Activated naive CD8-positive, alpha-beta T cell treated with anti-CD3 and anti-CD28 coated beads, Interleukin-2, amount 10 ng/mL, durations not matched to agents 7 days and 5 days (primary cell): ENCODE measurements at places on chromosomes 7 and 10. TPM values are rescaled to one million over a fixed set of nuclear protein-coding genes. Genes with fewer than 3 reads are reported as not detected.

DNA sequence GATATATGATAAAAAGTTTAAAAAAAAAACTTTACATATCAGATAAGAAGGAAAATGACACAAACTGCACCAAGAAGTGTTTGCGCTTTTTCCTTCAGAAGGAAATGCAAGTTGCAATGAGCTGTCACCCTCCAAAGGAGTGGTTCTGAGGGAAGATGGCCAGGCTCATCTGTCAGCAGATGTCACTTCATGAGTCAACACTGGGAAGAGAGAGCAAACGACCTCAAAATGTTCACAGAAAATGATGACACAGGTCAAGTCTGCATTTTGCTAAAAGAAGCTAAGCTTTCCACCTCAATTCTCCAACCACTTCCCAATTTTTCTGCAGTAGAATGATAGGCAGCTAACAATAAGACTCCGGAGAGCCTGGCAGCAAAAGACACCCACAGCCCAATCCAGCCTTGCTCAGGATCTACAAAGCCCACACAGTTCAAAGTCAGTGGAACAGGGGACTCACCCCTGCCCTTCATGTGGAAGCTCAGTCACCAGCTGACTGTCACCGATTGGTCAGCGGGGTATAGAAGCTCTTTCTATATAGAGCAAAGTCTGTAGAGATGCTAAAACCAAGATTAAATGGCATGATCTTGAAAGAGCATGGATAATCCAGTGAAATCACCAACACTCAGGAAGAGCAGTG is 155.1 kb upstream of the NEBL start:
- DNase-seq: no peak

GRCh38 chr10:43824934-43825333 is 176.3 kb upstream of the ZNF32 start:
- no peak for DNase-seq

DNA sequence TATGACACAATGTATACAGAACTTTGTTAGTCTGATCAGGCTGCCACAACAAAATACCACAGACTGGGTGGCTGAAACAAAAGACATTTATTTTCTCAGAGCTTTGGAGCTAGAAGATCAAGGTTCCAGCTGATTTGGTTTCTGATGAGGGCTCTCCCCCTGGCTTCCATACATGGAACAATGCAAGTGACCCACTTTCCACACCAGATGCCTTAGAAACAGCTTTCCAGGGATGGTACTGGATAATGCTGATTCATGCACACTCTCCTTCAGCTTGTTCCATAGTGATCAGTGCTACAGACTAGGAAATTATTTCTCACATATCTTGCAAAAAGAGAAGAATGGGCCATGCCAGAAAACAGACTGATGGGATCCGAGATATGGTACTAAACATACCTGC is 1274.9 kb upstream of the SORCS1 start:
- no peak for DNase-seq

DNA sequence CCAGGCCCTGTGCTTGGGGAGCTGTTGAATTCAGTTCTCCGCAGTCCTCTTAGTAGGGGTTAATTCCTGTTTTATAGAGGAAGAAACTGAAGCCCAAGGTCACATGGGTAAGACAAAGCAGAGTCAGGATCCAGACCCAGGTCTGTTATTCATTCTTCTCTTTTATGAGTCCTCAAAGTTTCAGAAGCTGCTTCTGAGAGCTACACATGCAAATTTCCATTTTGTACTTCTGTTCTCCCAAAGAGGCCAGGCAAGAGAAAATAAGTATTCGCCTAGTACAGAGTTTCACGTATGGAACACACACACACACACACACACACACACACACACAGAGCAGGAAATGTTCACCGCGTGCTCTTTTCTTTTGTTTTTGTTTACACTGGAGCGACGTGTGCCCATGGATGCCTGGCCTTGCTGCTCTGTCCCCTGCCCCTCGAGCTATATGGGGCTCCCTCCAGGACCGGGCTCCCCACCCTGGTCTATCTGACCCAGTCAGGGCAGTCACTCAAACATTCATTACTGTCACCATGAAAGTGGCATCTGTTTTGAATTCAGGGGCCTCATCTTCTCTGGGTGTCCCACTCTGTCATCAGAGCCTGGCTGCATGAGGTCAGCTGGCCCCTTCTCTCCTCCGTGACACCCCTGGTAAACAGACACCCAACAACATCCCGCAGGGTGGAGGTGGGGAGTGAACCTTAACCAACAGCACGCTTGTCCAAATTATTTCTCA is 84.4 kb downstream of the TNS3 start:
- no peak for DNase-seq

DNA sequence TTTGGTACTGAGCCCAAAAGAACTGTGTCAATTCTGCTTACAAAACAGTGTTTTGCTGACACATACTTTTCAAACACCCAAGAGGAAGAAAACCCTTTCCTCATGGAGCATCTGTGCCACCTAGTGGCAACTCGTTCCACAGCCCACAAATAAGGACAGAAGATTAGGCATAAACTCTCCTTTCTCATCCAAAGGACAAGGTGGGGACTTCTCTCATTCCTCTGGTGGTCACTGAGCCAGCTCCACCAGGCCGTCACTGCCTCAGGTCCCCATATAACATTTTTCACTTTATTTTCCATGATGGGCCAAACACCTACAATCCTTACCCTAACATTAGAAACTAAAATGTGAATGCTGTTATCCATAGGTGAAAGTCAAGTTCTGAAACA is 76.9 kb downstream of the RNF216 start:
- DNase-seq: peak; percentile 64

DNA sequence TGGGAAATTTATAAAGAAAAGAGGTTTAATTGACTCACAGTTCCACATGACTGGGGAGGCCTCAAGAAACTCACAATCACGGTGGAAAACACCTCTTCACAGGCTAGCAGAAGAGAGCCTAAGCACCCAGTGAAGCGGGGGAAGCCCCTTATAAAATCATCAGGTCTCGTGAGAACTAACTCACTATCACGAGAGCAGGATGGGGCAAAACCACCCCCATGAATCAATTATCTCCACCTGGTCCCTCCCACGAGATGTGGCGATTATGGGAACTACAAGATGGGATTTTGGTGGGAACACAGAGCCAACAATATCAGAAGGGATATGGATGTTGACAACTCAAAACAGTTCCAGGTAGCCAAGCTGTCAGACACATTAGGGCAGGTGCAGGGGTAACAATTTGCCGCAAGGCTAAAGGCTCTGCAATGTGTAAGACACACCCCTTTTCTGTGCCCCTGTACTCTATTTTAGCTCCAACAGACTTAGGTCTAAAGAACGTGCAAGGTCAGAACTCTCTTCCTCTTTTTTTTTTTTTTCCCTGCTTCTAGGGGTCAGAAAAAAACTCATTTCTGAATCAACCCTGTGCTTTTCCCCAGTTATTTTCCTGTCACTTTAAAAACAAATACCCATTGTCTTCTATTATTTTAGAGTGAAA is 30.7 kb upstream of the RBM20 start:
- no peak for DNase-seq

DNA sequence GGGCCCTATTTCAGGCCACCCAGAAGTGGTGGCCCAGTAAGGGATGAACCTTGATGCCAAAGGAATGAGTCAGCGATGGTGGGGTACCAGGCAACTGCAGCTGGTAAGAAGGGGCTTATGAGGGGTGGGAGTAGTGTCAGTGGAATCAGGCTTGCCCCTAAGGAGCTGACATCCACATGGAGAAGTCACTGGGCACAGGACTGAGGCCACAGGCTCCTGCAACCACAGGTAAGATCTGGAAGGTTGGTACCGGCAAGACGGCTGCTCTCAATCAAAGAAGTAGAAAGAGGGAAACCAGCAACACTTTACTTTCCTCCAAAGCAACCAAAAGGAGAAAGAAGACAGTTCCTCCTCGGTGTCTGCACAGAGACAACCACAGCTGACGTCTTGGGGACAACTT is 2.5 kb downstream of the GCK start:
- no peak for DNase-seq

DNA sequence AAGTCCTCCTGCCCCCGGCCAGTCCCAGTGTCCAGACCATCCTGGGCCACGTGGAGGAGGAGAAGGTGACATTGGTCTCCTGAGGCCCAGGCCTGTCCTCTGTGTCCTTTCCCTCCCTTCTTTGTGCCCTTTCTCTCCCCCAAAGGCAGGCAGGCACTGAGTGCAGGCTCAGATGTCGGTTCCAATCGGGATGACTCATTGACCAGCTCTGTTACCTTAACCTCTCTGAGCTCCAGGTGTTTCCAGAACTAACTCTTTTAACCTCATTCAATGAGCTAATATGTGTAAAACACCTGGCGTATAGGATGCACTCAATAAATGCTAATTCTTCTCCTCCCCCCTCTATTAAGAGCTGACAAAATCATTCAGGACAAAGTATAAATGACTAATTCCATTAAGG is 25.7 kb downstream of the MACROH2A2 start:
- no peak for DNase-seq

GRCh38 chr7:106524690-106525059 is 136.3 kb downstream of the CCDC71L start:
- no peak for DNase-seq

GRCh38 chr10:82826132-82826531 is 951.1 kb downstream of the NRG3 start:
- DNase-seq: no peak

DNA sequence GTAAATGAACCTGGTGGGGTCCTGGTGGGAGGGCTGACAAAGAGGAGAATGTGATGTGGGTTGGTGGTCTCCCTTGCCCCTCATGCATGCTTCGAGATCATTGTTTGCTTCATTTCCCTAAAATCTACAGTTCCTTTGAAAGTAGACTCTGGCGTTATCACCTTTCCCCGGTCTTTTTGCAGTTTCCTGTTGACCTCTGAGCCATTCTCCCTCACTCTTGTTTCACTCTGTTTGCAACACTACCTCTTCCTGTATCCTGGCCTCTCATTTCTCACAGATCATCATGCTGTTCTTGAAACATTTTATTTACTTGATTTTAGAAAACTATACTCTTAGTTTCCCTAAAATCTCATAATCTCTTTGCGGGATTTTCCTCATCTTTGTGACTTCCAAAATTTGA is 179.8 kb downstream of the WNT2 start:
- DNase-seq: no peak

DNA sequence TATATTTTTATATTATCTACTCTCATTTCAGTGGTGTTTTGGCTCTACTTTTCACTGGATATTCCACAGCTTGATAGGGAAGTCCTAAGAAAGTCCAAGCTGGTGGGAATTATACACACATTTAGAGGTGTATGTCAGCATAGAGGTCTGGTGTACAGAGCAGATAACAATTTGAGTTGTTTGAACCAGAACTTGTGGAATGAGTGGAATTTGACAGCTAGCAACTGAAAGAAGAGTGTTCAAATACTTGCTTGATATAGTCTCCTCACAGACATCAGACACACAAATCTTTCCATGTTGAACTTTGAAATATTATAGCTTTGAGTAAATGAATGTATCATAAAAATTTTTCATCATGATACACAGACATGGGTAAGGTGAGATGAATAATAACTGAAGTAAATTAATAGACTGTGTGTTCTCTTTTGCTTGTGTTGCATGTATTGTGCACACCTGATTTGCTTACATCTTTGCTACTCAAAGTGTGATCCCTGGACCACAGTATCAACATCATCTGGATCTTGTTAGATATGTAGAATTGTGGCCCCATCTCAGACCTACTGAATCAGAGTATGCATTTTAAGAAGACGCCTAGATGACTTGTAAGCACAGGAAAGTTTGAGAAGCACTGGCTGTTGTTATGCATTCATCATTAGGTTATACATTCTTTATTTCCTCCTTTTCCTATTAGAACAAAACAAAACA is 91.5 kb downstream of the ABCA13 start:
- no peak for DNase-seq

GRCh38 chr7:22356701-22357310 is at the start of gene RAPGEF5:
TSS of gene RAPGEF5 (minus strand) at chr7:22357154. CDS start at chr7:22357060, 94 bp downstream.
- DNase-seq: peak; percentile 37

DNA sequence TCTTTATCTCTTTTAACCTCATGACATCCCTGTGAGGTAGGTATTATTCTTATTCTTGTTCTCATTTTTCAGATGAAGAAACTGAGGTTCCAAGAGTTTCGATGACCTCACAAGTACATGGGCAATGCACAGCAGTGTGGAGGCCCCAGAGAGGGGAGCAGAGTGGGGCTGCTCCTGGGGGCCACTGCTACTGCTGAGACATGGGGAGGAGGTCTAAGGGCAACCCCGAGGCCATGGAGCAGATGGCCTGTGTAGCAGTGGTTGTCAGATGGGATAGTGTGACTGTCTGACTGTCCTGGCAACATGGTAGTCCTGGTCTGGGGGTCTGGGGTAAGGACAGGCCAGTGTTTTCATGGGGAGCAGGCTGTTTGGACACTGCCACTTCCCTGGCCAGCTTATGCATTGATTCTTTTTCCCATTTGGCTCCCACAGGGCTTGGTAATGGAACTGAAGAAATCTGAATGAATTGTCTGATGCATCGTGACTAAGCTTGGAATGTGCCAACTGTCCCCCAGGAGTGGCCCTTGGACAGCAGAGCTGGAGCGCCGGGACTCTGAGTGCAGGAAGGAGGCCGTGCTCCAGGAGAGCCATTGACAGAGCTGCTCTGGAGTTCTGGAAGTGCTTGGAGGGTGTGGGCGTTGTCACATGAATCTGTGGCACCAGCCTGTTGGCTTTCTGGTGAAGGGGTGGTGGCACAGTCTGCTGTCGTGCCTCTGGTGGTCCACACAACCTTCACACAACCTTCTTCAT is 40.9 kb downstream of the ADRA2A start:
- no peak for DNase-seq

DNA sequence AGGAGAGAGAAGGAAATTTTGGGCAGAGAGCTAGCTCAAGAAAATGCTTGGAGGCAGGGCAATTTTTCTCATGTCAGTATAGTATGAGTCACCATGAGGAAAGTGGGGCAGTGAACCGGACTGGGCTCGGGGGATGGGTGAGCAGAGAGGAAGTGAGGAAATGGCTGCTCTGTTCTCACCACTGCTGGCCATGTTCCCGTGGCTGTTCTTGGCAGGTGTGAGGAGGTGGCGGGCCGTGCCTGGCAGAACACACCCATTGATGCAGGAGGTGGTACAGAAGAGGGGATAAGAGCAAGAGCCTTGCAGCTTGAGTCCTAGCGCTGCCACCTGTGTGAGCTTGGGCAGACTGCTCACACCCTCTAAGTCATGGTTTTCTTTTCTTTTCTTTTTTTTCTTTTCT is 304.4 kb upstream of the LYZL1 start:
- no peak for DNase-seq

Gene LRRC17
- total RNA-seq: not detected

Gene ANXA8
- not detected for total RNA-seq

Gene DPYSL4
- 5.2 TPM for total RNA-seq

Gene ST8SIA6
- total RNA-seq: 0.34 TPM

Gene PTPRN2
- total RNA-seq: 4.9 TPM

Gene TRIM50
- not detected for total RNA-seq

Gene HOXA2
- not detected for total RNA-seq

Gene MYPN
- not detected for total RNA-seq

Gene HOXA7
- not detected for total RNA-seq

Gene PODXL
- total RNA-seq: 1.5 TPM

Gene CYP3A7
- not detected for total RNA-seq

Gene SLC13A1
- not detected for total RNA-seq
